Colonic mucosa (tissue), 4 donors: ENCODE measurements at places on chromosomes 3 and 15. TPM values are rescaled to one million over a fixed set of nuclear protein-coding genes. Genes with fewer than 3 reads are reported as not detected.

DNA sequence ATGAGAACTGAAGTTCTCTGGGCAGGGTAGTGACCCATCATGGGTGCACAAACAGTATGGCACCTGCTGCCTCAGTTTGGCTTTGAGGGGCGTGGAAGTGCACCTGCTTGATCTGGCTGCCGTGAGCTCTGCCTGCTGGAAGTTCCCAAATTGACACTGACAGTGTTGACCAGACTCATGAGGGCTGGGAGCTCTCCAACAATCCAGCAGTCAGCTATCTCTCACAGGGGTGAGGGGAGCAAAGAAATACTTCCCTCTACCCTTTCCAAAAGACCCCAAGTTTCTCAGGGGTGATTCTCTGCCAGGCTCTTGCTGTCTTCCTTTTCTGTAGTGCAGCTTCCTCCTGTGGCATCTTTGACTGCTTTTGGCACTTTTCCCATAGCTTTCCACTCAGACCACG, 49.4 kb upstream of the ROBO1 start:
- DNase-seq: no peak
- H3K4me1 ChIP-seq: no peaks in the 10 kb centered on the region
- no peaks in the 10 kb centered on the region for H3K27me3 ChIP-seq
- H3K36me3 ChIP-seq: no peaks in the 10 kb centered on the region
- no peak overlapping the region for H3K4me3 ChIP-seq

GRCh38 chr15:88202231-88202630, 54.3 kb downstream of the NTRK3 start:
- no peaks in the 10 kb centered on the region for H3K27me3 ChIP-seq
- H3K27ac ChIP-seq: no peak overlapping the region
- H3K4me3 ChIP-seq: no peak overlapping the region
- H3K36me3 ChIP-seq: no peaks in the 10 kb centered on the region
- H3K4me1 ChIP-seq: no peaks in the 10 kb centered on the region

DNA sequence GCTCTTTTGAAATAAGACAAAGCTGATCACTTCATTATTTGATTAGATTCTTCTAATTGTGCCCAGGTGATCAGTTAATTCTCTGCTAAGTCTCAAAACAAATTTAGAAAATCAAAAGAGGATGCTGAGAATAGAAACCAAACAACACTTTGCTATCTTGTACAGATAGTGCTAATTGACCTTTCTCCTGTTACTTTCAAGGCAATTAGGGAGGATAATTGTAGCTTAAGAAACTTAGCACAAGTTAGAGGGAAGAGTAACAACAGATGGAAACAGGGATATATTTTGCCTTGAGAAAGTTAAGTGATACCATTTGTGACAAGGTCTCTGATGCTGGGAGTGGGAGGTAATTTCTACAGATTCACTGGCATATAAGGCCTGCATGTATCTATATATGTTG, 344.8 kb upstream of the GRM7 start:
- no peak overlapping the region for H3K4me3 ChIP-seq
- no peaks in the 10 kb centered on the region for H3K36me3 ChIP-seq
- H3K27me3 ChIP-seq: no peaks in the 10 kb centered on the region

- H3K27ac ChIP-seq: no peak overlapping the region
- H3K27me3 ChIP-seq: no peaks in the 10 kb centered on the region
- H3K4me1 ChIP-seq: peaks cover 4% of the 10 kb centered on the region
Observed at GRCh38 chr15:92663250-92663951, 7.8 kb upstream of the FAM174B start.

The GHSR gene
- total RNA-seq: not detected

The FBXL2 gene
- 1.1 TPM for total RNA-seq

The GOLGA8G gene
- total RNA-seq: not detected
